Stimulated activated CD4-positive, alpha-beta T cell treated with anti-CD3 and anti-CD28 coated beads, Interleukin-1b, Interleukin-23, amount 100 ng/mL, for 24 hours (primary cell): ENCODE measurements at places on chromosomes 7 and 10.

DNA sequence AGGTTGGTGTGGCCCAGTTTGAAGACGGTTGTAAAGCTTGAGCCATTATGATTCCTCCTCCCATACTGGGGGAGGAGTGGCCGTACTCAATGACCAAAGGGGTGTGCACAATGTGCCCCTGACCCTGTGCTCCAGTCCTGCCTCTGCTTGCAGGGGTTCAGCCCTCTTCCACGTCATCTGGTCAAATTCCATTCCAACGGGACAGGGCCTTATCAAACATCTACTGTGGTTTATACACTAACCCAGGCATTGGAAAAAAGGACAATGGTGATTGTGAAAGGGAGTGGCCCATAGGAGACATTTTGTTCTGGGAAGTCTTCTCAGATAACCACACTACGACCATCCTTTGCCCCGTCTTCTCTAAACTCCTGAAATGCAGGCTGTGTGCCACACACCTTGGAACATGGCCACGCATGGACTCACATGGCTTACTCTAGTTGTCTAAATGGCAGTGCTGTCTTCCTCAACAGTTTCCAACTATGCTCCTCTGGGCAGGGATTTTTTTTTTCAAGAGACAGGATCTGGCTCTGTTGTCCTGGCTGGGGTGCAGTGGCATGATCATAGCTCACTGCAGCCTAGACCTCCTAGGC lies 103.0 kb downstream of the JCAD start:
- no peak for DNase-seq

- DNase-seq = no peak
These were observed 9.2 kb downstream of the PFKFB3 start for GRCh38 chr10:6211671-6212635.

DNA sequence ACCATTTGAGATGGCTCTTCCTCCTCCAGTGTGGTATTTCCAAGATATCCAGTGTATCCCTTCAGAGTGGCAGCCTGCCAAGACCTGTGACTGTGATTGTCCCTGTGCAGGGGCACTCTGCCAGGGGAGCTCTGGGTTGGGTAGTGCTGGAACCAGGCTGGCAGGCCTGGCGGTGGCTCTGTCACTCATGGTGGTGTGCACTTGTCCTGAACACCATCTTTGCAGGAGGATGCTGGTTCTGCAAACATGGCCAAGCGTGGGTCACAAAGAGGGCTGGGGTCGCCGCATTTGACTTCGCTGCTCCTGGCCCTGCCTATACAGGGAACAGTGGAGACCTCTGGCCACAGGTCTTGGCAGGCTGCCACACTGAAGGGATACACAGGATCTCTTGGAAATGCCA lies 205.2 kb downstream of the PRPF18 start:
- DNase-seq = no peak

- DNase-seq = no peak
These were observed 19.7 kb downstream of the ESYT2 start for GRCh38 chr7:158809596-158809995.

GRCh38 chr7:151824373-151824933 lies 52.5 kb downstream of the PRKAG2 start:
- no peak for DNase-seq

GRCh38 chr7:45638916-45639315 lies 64.7 kb downstream of the ADCY1 start:
- DNase-seq = no peak

DNA sequence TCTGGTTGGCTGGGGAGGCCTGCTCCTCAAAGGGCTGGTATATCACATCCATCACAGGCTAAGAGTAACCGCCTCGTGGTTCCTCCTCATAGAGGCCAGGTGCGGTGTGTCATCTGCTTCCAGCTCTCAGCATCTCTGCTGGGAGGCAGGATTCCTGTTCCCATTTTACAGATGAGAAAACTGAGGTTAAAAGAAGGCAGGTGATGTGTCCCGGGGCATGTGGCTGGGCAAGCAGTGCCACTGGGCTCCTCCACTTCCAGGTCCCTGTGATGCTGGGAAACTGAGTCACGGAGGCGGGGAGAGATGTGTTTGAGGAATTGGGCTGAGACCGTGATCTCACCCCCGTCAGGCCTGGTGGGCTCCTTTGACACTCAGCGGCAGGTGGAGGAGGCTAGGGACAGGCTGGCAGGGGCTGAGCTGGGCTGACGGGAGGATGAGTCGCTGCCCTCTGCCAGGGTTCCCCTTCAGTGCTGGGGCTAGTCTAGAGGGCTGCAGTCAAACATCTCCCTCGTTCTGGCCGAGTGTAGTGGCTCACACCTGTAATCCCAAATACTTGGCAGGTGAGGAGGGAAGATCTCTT lies 9.4 kb downstream of the ARPC1B start:
- no peak for DNase-seq

DNA sequence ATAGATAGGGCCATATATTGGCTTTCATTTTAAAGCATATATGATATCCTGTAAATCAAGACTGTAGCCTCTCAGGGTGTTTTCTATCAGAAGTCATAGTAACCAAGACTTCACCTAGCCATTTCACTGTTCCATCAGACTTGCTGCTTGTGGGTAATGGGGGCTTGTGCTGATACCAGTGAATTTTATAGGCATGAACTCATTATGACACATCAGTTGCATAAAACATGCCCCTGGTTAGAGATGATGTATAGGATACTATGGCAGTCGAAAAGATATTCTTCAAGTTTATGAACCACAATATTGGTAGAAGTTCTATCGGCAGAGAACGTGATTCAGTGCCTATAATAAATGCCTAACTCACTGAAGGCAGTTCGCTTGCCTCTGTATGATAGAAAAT lies 206.4 kb downstream of the ITGB1 start:
- no peak for DNase-seq

GRCh38 chr7:28998105-28998504 lies 40.0 kb upstream of the TRIL start:
- no peak for DNase-seq

DNA sequence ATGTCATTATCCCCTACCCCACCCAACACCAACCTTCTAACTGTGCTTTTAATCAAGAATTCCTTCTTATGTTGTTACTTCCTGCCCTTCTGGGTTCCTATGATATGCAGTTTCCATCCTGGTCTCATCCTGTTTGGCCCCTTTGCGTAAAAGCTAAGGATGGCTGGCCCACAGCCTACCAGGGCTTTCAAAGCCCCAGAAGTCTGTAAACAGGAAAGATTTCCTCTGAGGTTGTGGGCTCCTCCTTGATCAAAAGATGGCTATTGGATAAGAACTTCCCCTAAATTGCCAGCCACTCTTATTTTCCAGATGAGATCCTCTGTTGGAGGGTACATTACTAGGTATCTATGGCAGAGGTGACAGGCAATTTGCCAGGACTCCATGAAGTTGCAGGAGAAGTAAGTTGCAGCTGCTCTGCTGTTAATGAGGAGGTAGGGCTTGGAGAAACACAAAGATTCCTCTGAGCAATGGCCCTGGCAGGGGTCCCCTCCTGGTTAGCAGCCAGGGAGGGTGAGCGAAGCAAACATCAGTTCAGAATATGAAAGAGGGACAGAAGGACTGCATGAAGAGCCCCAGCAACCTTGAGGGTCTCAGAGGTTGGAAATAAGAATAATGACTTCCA lies 32.1 kb downstream of the NRP1 start:
- no peak for DNase-seq

- DNase-seq = no peak
These were observed 481.6 kb downstream of the RPS24 start for GRCh38 chr10:78515038-78515872.

- no peak for DNase-seq
These were observed 272.3 kb upstream of the PLPP4 start for GRCh38 chr10:120184547-120185337.

DNA sequence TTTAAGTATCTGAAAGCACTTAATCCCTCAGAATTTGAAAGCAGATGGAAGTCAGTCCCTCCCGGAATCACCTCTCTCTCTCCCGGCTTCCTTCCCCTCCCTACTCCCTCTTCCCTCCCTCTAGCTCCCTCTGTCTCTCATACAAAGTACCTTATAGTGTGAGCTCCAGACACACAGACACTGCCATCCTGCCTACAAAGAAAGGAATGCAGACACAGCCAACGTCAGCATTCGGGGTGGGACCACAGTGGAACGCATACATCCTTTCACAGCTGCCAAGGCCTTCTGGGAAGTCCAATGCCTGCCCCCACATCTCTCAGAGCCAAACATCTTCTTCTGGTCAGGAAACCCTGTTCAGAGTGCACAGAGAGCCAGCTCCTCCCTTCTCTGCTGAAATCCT lies 9.3 kb downstream of the NOD1 start:
- DNase-seq = no peak

GRCh38 chr7:64874114-64874513 lies 29.0 kb upstream of the ZNF273 start:
- no peak for DNase-seq

DNA sequence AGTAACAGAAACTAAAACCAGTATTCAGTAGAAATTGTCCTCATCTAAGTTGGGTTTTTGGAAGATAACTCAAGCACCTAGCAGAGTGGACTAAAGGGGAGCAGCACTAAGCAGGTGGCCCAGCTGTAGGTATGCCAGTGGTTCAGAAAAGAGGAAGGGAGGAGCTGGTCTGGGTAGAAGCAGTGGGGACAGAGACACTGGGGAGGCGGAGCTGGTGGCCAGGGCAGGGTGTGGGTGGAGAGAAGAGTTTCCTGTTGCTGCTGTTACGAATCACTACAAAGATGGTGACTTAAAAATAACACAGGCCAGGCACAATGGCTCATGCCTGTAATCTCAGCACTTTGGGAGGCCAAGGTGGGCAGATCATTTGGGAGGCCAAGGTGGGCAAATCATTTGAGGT lies 136.2 kb downstream of the WDR11 start:
- no peak for DNase-seq

- no peak for DNase-seq
These were observed 9.6 kb downstream of the ETV1 start for GRCh38 chr7:13979671-13980435.

GRCh38 chr10:109995595-109995994 lies 12.2 kb upstream of the ADD3 start:
- DNase-seq = no peak
